ENCODE measurements at places on chromosomes 11 and 22.

GRCh38 chr11:106176817-106177216 lies 99.4 kb downstream of the AASDHPPT start:
- no peak for DNase-seq

DNA sequence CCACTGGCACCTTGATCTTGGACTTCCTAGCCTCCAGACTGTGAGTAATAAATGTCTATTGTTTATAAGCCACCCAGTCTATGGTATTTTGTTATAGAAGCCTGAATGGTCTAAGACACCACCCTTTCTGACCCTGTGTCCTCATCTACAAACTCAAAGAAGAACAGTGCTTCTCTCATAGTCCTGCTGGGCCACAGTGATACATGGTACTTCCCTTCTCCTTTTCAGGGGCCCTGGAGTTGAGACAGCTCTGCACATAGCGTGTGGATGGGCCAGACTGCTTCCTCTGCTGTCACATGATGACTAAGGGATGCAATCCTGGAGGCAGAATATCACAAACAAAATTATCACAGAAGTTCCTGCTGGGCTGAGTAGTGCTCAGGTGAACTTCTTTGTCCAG lies 5.0 kb downstream of the KCNJ11 start:
- DNase-seq: no peak

GRCh38 chr11:57460022-57460757 lies at the start of gene RTN4RL2:
RTN4RL2 (plus strand) TSS chr11:57460528; CDS start chr11:57460866, 338 bp downstream.
- peak; percentile 84 for DNase-seq

DNA sequence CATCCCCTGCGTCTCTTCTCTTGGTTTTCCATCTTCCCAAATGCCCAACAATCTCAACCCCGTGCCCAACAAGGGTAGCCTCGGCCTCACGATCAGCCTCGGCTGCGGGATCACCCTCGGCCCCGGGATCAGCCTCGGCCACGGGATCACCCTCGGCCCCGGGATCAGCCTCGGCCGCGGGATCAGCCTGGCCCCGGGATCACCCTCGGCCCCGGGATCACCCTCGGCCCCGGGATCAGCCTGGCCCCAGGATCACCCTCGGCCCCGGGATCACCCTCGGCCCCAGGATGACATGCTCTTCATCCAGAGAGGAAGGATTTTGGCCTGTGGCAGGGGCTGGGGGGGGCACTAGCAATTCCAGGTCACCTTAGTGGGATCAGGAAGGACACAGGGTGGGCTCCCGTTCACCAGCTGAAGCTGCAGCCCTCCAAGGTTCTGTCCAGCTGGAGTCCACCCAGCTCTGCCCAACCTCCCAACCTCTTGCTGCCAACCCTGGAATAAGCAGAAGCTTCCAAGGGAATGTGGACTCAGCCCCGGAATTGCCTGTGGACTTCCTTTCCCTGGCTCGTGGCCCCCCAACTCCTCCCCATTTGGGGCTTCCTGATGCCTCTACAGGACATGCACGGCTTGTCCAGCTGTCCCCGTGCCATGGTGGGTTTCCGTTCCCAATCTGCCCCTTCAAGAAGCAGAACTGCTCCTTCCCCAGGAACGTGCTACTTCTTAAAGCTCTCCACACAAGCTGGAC lies 6.2 kb downstream of the ALG12 start:
- DNase-seq: no peak

GRCh38 chr11:100061006-100061405 lies 626.1 kb upstream of the ARHGAP42 start:
- DNase-seq: no peak

GRCh38 chr22:37077802-37078448 lies 26.4 kb downstream of the KCTD17 start:
- peak; percentile 84 for DNase-seq

DNA sequence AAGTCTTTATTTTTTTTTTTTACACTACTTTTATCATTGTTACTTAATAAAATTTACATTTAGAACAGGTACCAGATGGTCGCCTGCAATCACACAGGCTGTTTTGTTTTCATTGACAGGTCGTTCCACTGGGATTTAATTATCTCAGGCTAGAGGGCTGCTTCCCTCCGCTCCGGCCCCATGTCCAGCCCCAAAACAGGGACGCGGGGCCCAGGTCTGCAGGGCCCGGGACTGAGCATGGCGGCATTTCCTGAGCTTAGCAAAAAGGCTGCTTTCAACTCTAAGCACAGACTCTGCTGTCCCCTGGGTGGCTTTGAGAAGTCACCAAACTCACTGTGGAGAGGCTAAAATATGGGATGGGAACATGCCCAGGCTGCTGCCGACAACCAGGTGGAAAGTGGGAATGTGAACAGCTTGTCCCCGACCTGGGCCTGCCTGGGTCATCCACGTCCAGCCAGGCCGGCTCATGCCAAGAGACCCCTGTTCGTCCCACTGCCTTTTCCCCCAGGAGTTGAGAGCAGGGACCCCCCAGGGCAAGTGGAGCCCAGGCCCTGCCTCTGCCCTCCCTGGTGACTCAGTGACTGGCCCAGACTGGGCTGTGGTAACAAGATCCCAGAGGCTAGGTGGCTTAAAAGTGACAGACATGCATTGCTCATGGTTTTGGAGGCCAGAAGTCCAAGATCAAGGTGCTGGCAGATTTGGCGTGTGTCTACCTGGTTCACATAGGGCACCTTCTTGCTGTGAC lies 150.0 kb downstream of the SHANK2 start:
- no peak for DNase-seq

DNA sequence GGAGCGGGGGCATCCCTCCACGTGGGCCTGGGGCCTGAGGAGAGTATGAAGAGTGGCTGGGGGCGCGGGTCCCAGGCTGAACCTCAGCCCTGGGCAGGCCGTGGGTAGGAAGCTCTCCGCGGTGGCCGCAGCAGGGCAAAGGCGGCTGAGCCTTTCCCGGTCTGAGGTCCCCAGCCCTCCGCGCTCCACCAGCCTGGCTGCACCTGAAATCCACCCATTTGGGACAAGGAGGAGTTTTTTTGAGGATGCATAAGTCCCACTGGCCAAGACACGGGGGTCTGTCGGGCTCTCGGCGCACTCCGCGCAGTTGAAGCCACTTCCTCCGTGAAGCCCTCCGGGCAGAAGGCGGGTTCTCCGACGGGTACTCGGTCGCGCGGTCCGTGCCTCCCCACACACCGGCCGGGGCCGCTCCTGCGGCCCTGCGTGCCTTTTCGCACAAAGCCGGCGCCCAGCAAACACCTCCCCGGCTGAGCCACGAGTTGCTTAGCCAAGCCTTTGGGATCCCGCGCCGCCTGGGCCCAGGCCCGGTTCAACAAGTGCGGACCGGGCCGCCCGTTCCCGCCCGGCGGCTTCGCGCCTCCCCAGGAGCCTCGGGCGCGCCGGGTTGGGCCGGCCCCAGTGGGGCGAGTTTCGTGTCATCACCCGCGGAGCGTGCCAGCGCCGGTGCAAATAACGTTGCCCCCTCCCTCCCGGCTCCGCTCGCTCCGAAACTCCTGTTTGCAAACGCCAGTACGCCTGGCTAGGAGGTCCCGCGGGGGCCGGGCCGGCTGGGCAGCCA lies 666 bp upstream of the OVOL1 start:
- no peak for DNase-seq

GRCh38 chr22:17366830-17367229 lies 2.4 kb upstream of the CECR2 start:
- DNase-seq: no peak

DNA sequence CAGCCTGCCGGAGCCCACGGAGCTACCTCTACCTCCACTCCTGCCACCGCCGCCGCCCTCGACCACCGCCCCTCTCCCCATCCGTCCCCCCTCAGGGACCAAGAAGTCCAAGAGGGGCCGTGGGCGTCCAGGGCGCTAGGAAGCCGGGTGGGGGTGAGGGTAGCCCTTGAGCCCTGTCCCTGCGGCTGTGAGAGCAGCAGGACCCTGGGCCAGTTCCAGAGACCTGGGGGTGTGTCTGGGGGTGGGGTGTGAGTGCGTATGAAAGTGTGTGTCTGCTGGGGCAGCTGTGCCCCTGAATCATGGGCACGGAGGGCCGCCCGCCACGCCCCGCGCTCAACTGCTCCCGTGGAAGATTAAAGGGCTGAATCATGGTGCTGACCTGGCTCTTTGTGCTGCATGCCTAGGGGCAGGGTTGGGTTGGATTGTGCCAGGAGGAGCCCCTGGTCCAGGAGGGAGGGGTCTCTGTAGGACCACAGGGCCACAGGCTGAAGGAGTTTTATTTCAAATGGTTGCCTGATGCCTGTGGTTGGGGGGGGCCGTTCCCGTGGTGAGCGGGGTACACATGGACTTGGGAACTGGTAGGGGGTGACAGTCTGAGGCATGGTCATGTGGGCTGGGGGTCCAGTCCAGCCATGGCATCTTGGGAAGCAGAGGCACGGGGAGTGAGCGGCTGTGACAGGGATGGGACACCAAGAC lies 2.3 kb downstream of the PTPRCAP start:
- DNase-seq: no peak

DNA sequence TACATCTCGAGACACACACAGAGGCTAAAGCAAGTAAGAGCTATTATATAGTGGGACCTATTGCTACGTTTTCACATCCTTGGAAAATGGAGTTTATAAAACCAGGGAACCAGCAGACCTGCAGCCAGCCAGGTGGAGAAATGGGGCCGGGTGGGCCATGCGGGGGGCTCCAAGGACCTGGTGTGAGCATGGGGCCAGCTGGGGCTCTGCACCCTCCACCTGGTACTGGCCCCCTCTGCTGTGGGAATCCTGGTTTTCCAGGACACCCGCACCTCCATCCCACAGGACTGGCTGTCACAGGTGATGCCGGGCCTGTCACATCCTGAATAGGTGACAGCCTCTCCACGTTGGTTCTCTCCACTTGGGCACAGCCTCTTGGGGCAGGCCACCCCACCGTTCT lies 11.3 kb downstream of the DHCR7 start:
- DNase-seq: no peak

DNA sequence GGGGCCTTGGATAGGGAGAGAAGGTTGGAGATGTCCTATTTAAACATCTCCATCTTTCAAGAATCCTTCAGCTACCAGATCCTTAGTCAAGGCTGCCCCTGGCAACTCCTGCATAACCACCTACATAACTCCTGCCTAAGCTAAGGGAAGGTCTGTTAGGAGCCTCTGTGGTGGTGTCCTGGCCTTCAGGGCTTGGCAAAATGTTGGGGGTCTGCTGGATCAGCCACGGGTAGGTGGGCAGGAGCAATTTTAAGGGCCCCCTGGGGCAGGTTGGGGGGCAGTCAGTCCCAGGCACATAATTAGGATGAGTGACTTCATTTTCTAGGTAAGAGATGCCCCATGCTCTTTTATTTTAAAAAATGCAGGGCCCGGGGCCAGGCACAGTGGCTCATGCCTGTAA lies 25.9 kb downstream of the USH1C start:
- DNase-seq: no peak

DNA sequence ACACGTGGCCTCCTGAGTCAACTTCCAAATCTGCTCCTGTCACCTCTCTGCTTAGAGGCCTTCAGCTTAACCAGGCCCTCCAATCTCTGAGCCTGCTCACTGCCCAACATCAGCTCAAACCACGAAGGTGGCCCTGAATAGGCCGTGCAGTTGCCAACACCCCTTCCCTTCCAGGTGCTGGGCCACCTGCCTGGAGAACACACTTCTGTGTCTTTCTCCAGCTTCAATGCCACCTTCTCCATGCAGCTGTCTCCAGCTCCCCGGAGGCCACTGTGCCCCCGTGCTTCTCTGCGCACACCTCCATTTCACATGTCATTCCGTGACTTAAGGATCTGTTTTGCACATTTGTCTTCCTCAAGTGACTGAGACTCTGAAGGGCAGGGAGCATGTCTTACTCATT lies 5.3 kb downstream of the RELA start:
- no peak for DNase-seq

DNA sequence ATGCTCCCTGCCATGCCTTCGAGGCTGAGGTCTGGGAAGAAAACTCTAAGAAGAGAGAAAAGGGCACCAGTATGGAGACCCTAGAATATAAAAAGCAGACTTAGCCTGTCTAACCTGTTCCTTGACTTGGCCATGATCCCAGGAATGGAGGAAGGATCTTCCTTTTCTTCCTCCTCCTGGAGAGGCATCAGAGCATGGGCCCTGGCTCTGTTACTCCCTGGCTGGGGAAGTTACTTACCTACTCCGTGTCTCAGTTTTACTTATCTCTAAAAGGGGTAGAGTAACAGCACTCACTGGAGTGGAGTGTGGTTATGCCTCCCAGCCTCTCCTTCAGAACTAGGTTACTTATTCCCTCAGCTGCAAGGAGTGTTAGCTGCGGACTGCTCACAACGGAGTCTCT lies 55.2 kb upstream of the PHF21A start:
- no peak for DNase-seq

- no peak for DNase-seq
These were observed 394.7 kb downstream of the BRD1 start for GRCh38 chr22:49432897-49433443.

DNA sequence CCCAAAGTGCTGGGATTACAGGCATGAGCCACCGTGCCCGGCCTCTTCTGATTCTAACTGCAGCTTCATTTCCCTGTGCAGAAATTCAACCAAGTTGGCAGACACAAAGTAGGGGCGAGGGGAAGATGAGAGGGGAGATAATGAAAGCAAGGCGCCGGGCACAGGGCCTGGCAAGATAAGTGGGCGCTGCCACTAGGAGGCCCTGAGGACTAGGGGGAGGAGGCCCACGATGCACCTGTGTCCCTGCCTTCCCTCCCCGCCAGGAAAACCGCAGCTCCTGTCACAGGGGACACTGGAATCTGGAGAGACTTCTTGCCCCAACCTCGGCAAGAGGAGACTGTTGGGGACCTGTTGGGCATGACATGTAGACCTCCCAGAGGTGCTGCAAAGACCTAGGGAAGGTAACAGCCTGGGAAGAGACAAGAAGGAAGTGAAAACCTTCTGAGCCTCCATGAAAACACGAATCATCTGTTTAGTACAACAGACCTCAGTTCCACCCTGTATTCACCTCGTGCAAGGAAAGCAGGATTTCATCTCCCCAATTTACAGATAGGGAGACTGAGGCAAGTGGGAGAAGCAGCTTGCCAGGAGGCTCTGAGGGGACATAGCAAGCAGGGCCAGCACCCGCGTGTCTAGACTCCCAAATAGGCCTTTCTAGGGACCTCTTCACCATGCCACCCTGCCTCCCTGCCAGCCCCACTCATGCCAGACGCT lies 3.1 kb upstream of the LGALS1 start:
- DNase-seq: no peak

- DNase-seq: no peak
These were observed 1.4 kb upstream of the KCNJ4 start for GRCh38 chr22:38456272-38456835.

DNA sequence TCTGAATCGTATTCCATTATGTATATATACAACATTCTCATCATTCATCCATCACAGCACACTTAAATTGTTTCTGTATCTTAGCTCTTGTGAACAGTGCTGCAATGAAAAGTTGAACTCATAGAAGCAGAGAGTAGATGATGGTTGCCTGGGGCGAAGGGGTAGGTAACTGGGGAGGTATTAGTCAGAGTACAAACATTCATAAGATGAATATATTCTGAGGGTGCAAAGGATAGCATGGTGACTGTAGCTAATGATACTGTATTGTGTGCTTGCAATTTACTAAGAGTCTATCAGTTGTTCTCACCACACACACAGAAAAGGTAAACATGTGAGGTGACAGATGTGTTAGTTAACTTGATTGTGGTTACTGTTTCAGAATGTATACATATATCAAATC lies 12.6 kb upstream of the RFPL2 start:
- no peak for DNase-seq

Data from AG08396 (cell line).